ENCODE measurements at places on chromosomes 11 and 22. TPM values are rescaled to one million over a fixed set of nuclear protein-coding genes. Genes with fewer than 3 reads are reported as not detected.

EIF3F gene
- polyA plus RNA-seq, result 359 TPM

SGSM1 gene
- polyA plus RNA-seq, result 0.28 TPM

ARHGAP20 gene
- not detected for polyA plus RNA-seq

IGLL1 gene
- polyA plus RNA-seq, result not detected

RASL10A gene
- not detected for polyA plus RNA-seq

SYNGR1 gene
- 10.1 TPM for polyA plus RNA-seq

TUB gene
- polyA plus RNA-seq, result not detected

RFPL2 gene
- polyA plus RNA-seq, result 1.9 TPM

CCDC73 gene
- polyA plus RNA-seq, result not detected

BEST1 gene
- polyA plus RNA-seq, result 1.5 TPM

APOC3 gene
- polyA plus RNA-seq, result not detected

MPPED2 gene
- polyA plus RNA-seq, result 1.1 TPM

ANGPTL5 gene
- not detected for polyA plus RNA-seq

UBQLNL gene
- polyA plus RNA-seq, result not detected

SLC43A3 gene
- 32.6 TPM for polyA plus RNA-seq

ANKK1 gene
- 0.08 TPM for polyA plus RNA-seq

FAM76B gene
- 14.7 TPM for polyA plus RNA-seq

RASD2 gene
- not detected for polyA plus RNA-seq

DDIAS gene
- polyA plus RNA-seq, result 1.6 TPM

OR51I1 gene
- polyA plus RNA-seq, result not detected

MUC2 gene
- not detected for polyA plus RNA-seq

ACCS gene
- polyA plus RNA-seq, result 0.60 TPM

PLEKHB1 gene
- polyA plus RNA-seq, result 70.1 TPM

NXPE2 gene
- polyA plus RNA-seq, result not detected

KRTAP5-2 gene
- 0.46 TPM for polyA plus RNA-seq
